Spleen (tissue), 13 donors: ENCODE measurements at places on chromosomes 5 and 9.
A peak's percentile ranks its signal among the peaks of the same experiment; 100 is the strongest.

- no peak for DNase-seq
Measured at GRCh38 chr5:154206311-154206710, 15.8 kb downstream of the GALNT10 start.

DNA sequence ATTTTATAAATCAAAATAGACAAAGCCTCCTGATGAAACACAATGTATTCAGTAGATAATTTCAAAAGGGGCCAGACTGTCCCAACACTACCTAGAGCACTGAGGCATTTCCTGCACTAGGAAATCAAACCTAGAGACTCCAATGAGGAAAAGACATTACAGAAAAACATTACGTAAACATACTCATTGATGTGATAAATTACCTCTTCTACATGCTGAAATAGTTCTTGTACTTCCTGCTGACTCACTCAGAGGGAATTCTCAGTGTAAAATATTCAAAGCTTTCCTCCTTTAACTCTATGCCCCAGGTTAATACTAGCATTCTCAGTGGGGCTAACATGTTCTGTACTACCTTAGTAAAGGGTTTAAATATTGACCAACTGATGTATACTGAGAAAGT lies 178.0 kb downstream of the ESM1 start:
- DNase-seq: no peak

GRCh38 chr5:140630292-140631035 lies 2.5 kb downstream of the CD14 start:
- DNase-seq: no peak

DNA sequence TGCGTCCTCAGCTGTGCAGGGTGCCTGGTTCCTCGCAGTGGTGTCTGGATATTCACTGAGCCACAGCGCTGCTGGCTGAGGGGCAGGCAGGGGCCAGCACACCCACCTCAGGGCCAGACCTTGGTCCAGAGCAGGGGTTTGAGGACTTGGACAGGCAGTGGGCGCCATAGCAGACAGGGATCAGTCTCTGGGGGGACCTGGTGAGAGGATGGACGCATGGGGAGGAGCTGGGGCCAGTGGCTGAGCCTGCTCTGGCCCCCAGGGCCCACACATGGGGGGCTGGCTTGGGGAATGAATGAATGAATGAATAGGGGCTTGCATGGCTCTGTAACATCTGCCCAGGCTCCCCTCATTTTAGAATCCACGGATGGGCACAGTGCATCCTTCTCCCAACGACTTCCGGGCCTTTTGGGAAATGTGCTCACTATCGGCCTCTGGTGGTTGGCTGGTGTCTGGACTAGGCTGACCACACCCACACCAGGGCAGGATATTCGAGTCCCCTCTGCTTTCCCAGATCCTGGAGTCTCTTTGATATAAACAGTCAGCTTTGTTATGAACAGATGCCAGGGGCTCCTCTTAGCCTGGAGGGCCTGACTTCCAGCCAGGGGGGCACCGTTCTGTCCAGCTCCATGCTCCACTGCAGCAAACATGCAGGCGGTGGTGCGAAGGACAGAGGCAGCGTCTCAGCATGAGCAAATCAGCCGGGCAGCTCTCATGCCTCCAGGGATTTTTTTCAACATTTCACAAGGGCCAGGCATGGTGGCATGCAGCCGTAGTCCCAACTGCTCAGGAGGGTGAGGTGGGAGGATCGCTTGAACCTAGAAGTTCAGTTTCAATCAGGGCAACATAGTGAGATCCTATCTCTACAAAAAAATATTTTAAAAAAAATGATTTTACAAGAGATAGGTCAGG lies 62.6 kb downstream of the NEK6 start:
- peak; percentile 86 for DNase-seq

- DNase-seq: no peak
Measured at GRCh38 chr9:4887556-4887955, 94.8 kb downstream of the RCL1 start.

DNA sequence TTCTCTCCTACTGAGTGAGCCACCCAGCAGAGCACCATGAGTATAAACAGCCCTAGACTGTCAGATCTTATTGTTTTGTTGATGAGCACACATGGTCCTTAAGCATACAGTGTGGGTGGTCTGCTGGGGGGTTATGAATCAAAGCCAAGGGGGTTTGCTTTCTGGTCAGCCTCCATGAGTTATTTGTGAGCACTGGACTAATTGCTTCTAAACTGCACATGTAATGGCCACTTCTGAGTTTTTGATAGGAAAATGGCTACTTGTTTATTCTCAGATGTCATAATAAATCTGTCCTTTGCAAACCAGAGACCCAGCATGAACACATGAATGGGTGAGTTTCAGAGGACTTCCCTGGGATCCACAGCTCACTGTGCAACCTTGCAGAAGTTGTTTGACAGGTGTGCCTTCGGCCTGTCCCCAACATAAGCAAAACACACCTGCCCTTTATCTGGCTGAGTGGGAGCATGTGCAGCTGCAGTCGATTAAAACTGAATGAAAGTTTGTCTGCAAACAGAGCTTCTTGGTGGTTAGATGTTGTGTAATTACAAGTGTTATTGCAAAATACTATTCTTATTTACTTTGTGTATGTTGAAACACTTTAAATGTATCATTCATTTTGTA lies 35.9 kb downstream of the MAMDC2 start:
- no peak for DNase-seq

- peak; percentile 69 for DNase-seq
Measured at GRCh38 chr5:1831677-1832313, 30.6 kb downstream of the NDUFS6 start.

GRCh38 chr9:87549791-87550190 lies 52.1 kb downstream of the DAPK1 start:
- DNase-seq: no peak
